ENCODE measurements at places on chromosomes 7 and 10.

DNA sequence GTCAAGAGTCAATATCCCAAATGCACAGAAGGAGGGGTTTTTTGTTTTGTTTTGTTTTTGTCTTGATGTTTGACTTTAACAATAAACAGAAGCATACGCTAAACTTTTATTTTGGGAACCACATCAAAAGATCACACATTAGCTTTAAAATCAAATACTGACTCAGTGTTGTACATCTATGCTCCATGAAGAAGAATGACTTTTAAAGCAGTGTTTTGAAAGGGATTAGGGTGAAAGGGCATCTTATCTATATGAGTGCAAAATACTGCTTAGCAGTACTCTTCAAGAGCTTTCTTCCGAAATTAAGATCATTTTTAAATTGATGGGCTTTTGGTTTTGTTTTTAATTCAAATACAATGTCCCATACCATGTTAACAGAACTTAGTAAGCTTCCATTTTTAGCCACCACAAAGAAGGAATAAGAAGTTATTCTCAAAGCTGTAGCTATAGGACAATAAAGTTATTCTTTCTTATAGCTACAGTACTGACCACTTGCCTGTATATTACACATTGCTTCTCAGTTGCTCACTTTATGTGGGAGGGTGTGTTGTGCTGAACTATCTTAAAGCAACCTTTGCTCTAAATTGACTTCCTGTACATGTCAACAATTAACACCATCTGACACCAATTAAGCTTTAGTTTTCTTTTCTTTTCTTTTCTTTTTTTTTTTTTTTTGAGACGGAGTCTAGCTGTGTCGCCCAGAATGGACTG is 144.3 kb upstream of the KAT6B start:
- DNase-seq: no peak

DNA sequence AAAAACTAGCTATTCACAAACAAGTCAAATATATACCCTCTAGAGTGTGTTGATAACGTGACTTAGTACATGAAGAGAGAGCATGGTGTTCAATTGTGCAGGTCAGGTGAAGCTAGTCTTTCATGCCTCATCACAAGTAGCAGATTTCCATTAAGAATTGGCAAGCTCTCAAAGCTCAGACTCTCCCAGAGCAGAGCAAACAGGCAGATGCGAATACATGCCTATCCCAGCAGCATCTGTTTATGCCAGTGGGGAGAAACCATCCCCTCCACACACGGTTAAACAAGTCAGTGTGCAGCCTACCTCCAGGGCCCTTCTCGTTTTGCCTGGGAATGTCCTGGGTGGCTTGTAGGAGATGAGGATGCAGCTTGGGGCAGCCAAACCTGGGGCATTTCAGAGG is 532.5 kb upstream of the C7orf33 start:
- no peak for DNase-seq

- DNase-seq: no peak
Observed at GRCh38 chr10:117140525-117140902, 2.4 kb upstream of the VAX1 start.

- peak; percentile 56 for DNase-seq
Observed at GRCh38 chr7:105760551-105761447, 115.6 kb downstream of the ATXN7L1 start.

DNA sequence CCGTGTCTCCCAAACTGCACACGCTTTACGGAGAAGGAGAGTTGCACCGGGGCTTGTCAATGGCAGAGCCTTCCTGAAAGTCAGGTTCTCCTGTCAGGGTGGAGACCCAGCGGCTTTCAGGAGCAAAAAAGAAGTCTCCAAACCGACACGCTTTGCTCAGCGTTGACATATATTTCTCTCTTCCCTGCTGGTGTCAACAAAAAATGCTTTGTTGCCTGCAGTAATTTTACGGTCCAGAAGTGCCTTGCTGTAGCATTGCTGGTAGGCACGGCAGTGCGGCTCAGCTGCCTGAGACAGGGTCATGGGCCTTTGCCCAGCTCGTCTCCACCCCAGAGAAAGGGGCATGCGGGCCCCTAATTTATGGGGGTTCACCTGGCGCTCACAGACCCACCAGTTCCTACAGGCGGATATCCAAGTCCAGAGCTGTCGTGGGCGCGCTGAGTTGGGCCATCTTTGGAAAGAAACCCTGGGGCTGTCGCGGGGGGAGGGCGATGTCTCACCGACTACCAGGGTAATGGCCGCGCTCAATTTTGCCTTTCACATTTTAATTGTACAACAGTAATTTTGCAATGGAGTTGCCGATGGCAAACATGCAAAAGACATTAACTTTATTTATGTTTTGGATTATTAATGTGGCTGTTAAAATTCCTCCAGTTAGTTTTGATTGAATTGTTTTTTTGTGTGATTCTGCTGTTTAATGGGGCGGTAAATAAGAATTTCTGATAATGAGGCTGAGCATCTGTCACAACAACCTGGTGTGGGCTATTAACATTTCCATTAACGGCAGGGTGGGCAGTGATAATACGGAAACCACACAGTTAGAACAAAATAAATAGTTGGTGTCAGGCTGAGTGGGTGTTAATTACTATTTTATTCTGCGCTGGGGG is 478.2 kb upstream of the FOXK1 start:
- DNase-seq: no peak

- DNase-seq: no peak
Observed at GRCh38 chr7:158492367-158492764, 95.3 kb downstream of the PTPRN2 start.

- no peak for DNase-seq
Observed at GRCh38 chr10:124030061-124030460, 63.3 kb downstream of the CHST15 start.

- DNase-seq: peak; percentile 89
Observed at GRCh38 chr10:47402641-47403301, 18.7 kb upstream of the ZNF488 start.
